ENCODE measurements at places on chromosomes 3 and 15. TPM values are rescaled to one million over a fixed set of nuclear protein-coding genes. Genes with fewer than 3 reads are reported as not detected.

The CASR gene
- not detected for total RNA-seq

The IMPG2 gene
- total RNA-seq, result 0.20 TPM

The MEX3B gene
- total RNA-seq, result 1.9 TPM

DNA sequence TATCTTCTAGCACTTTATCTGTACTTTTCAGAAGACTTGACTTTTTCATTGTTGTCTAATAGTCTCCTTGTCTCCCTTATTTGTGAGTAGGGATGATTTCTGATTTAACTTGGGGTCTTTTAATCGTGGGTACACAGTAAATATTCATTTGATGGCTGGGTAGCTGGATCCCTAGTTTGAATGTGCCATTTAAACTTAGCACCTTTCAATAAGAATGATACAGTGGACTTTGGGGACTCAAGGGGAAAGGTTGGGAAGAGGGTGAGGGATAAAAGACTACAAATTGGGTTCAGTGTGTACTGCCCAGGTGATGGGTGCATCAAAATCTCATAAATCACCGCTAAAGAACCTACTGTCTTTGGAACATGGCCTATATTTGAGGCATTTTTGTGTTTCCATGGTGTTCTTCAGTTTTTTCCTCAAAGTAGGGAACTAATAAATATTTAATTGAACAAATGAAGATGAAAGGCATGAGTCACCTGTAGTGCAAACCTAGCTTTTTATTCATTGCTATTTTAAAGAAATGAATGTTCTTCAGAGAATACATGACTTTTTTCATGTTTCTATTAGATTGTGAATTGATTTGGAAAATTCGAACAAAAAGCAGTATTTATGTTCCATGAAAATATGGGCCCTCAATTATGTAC lies 12.1 kb downstream of the FNDC3B start:
- no peaks in the 10 kb centered on the region for H3K36me3 ChIP-seq
- no peaks in the 10 kb centered on the region for H3K27me3 ChIP-seq
- no peak overlapping the region for H3K4me3 ChIP-seq
- H3K4me1 ChIP-seq, result no peaks in the 10 kb centered on the region
- H3K27ac ChIP-seq, result no peak overlapping the region
- no peak for DNase-seq

The C2CD4A gene
- total RNA-seq, result not detected

The SPTSSB gene
- 2.9 TPM for total RNA-seq

The HIGD2B gene
- total RNA-seq, result 0.27 TPM

DNA sequence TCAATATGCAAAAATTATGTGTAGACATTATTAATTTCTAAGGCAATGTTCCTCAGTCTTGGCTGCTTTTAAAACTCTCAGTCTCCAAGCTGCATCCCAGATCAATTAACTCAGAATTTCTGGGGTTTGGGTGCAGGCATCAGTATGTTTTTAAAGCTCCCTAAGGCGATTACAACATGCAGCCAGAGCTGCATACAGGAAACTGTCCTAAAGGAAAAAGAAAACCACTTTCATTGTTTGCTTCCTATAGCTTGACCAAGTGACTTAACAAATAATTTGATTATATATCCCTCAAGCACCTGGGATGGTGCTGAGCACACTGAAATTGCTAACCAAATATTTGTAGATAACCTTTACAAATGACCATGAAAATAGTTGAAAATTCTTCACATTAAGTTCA lies 194.7 kb downstream of the DTWD1 start:
- H3K36me3 ChIP-seq, result no peaks in the 10 kb centered on the region
- H3K27ac ChIP-seq, result no peak overlapping the region
- H3K27me3 ChIP-seq, result no peaks in the 10 kb centered on the region
- DNase-seq, result no peak
- no peaks in the 10 kb centered on the region for H3K4me1 ChIP-seq

The SPTBN5 gene
- 0.96 TPM for total RNA-seq

DNA sequence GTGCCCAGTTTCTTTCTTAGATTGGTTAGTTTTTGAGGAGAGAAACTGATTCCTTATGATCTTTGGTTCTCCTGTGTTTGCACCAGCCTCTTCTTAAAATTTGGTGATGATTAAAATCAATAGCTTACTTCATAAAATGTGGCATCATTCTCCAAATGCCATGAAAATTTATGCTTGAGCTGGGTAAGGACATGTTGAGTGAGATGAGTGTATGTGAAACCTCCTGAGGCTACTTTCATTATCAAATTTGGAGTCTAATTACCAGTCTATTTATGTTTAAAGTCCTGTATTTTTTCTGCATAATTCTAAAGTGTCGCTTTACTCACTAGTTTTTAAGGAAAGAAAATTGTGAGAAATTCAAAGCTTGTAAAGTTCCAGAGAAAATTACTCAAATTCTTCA lies 102.1 kb downstream of the DIPK2A start:
- H3K4me3 ChIP-seq, result no peak overlapping the region
- no peaks in the 10 kb centered on the region for H3K36me3 ChIP-seq
- DNase-seq, result no peak
- H3K27ac ChIP-seq, result no peak overlapping the region
- no peaks in the 10 kb centered on the region for H3K4me1 ChIP-seq
- no peaks in the 10 kb centered on the region for H3K27me3 ChIP-seq

DNA sequence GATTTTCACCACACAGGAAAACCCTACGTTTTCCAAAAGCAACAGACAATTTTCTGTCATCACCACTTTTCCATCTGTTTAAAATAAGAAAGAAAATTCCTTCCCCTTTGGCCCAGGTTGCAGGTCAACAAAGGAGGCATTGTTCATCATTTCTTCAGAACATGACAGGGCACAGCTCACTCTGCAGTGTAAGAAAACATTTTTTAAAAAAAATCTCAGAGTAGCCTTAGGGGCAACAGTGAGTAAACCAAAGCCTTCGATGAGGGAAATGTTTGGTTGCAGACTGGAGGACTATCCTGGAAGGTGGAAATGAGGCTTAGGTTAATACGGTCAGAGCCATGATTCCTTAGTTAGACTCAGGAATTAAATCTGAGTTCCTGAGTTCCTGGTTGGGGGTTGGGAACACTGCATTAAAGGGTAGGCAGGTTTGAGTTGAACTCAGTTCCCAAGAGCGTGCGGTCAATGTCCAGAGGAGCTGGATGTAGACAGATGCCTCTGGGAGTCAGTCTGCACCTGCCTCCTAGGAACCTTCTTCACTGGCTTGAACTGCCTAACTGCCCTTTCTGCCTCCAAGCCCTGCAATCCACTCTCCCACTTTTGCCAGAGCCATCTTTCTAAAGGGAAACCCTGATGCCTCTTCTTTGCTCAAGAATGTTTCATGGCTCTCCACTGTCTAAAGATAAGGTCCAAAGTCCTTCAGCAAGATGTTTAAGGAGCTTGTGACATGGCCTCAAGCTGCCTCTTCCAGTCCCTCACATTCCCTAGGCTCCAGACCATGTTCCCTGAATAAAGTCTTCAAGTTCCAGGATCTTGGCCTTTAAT lies 3.3 kb upstream of the HES1 start:
- H3K27me3 ChIP-seq, result peaks cover 18% of the 10 kb centered on the region
- peaks cover 66% of the 10 kb centered on the region for H3K4me1 ChIP-seq
- DNase-seq, result no peak
- H3K4me3 ChIP-seq, result no peak overlapping the region
- H3K36me3 ChIP-seq, result no peaks in the 10 kb centered on the region
- H3K27ac ChIP-seq, result no peak overlapping the region

- no peak overlapping the region for H3K27ac ChIP-seq
- H3K4me1 ChIP-seq, result no peaks in the 10 kb centered on the region
- no peaks in the 10 kb centered on the region for H3K27me3 ChIP-seq
- H3K4me3 ChIP-seq, result no peak overlapping the region
- no peaks in the 10 kb centered on the region for H3K36me3 ChIP-seq
Observed at GRCh38 chr3:86182606-86183005, 808.3 kb downstream of the VGLL3 start.

GRCh38 chr15:48644467-48644826 lies 1.1 kb downstream of the FBN1 start:
- H3K27ac ChIP-seq, result no peak overlapping the region
- H3K36me3 ChIP-seq, result no peaks in the 10 kb centered on the region
- no peaks in the 10 kb centered on the region for H3K4me1 ChIP-seq
- H3K4me3 ChIP-seq, result no peak overlapping the region
- DNase-seq, result no peak

GRCh38 chr3:158711886-158712285 lies 20.4 kb downstream of the RARRES1 start:
- peaks cover 19% of the 10 kb centered on the region for H3K36me3 ChIP-seq
- H3K27me3 ChIP-seq, result no peaks in the 10 kb centered on the region
- H3K4me3 ChIP-seq, result no peak overlapping the region
- H3K27ac ChIP-seq, result no peak overlapping the region
- peaks cover 61% of the 10 kb centered on the region for H3K4me1 ChIP-seq

The LRRIQ4 gene
- total RNA-seq, result not detected

GRCh38 chr3:32041316-32041715 lies 59.8 kb downstream of the ZNF860 start:
- peaks cover 6% of the 10 kb centered on the region for H3K4me1 ChIP-seq
- H3K4me3 ChIP-seq, result no peak overlapping the region
- DNase-seq, result no peak

DNA sequence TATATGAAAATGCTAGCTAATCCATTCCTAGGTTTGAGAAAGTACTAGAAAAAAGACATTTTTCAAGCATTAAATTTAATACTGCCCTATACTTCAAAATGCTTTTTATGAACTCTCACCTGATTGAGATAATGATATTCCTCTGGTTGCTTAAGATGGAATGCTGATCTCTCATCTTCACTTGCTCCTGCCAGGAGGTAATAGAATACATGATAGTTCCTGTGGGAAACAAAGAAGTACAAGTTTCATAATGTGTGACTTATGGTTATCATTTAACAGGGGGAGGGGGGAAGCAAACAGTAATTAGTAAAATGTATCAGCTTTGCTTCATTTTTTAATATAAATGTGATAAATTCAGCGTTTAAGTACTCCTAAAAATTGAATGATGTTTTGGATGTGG lies 97.2 kb downstream of the MYO9A start:
- no peak overlapping the region for H3K4me3 ChIP-seq
- H3K36me3 ChIP-seq, result no peaks in the 10 kb centered on the region
- no peak for DNase-seq
- H3K27ac ChIP-seq, result no peak overlapping the region

All from HCT116 (cell line).